ENCODE measurements at places on chromosomes 11 and 22. TPM values are rescaled to one million over a fixed set of nuclear protein-coding genes. Genes with fewer than 3 reads are reported as not detected.
A peak's percentile ranks its signal among the peaks of the same experiment; 100 is the strongest.

GRCh38 chr11:113124006-113124405 lies 162.8 kb downstream of the NCAM1 start:
- DNase-seq: no peak

- no peak for DNase-seq
Measured at GRCh38 chr11:7376386-7376785, 108.9 kb upstream of the OLFML1 start.

Gene PHLDA2
- 34.4 TPM for total RNA-seq

- DNase-seq: no peak
Measured at GRCh38 chr11:45245218-45246045, 40.7 kb downstream of the SYT13 start.

GRCh38 chr11:103862094-103862801 lies 174.2 kb upstream of the DDI1 start:
- no peak for DNase-seq

- peak; percentile 89 for DNase-seq
Measured at GRCh38 chr11:32420937-32421901, 14.1 kb downstream of the WT1 start.

GRCh38 chr11:108494182-108494581 lies 4.0 kb downstream of the POGLUT3 start:
- DNase-seq: no peak

DNA sequence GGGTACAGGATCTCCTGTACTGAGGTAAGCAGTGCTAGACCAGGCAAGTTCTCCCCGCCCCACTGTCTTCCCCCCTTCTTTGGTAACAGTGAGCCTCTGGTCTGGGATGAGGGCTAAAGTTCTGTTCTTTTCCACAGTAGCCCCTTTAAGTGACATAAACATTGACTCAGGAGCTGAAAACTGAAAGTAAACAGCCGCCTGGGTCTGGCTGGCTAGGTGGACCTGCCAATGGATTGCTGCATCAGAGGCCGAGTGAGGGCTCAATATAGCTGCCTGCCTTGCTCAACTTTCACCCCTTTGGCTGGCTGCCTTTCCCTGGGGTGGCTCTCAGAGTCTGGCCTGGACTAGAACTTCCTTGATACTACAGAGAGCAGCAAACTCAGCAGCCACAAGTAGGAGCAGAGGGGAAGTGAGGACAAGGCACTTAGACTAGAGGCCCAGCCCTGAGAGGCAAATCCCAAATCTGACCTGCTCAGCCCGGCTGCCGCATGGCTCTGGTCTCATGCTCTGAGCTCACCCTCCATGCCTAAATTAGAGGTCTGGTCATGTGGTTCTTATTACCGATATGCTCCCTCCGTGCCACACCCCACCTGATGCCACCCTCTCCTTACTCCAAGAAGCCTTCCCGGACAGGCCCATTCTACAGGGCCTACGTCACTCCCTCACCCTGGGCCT lies 9.6 kb upstream of the UCP3 start:
- DNase-seq: no peak

Gene AGBL2
- 2.8 TPM for total RNA-seq

Data from A172 (cell line).